Activated CD8-positive, alpha-beta memory T cell treated with anti-CD3 and anti-CD28 coated beads for 4 hours (primary cell): ENCODE measurements at places on chromosomes 5 and 9.

DNA sequence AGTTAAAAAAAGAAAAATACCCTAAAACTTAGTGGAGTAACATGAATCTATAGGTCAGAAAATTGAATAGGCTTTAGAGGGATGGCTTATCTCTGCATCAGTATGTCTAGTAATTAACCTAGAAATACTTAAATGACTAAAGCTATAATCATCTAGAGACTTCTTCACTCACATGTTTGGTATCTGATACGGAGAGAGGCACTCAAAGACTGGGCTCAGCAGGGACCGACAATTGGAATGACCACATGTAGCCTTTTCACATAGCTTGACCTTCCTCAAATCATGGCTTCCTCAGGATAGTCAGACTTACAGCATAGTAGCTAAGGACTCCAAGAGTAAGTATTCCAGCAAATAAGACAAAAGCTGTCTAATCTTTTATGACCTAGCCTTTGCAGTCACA is 105.3 kb upstream of the RORB start:
- DNase-seq = no peak

GRCh38 chr5:71836084-71836483 is 117.0 kb downstream of the CARTPT start:
- DNase-seq = no peak

DNA sequence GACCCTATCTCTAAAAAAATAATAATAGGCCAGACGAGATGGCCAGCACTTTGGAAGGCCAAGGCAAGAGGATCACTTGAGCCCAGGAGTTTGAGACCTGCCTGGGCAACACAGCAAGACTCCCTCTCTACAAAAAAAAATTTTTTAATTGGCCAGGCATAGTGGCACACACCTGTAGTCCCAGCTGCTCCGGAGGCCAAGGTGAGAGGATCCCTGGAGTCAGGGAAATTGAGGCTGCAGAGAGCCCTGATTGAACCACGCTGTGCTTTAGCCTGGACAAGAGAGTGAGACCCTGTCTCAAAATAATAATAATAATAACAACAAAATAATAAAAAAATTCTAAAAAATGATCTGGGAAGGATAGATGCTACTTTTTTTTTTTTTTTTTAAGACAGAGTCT is 1.1 kb upstream of the DYNC2I2 start:
- no peak for DNase-seq

- DNase-seq = no peak
Observed at GRCh38 chr9:128146591-128147120, 2.6 kb upstream of the LCN2 start.

DNA sequence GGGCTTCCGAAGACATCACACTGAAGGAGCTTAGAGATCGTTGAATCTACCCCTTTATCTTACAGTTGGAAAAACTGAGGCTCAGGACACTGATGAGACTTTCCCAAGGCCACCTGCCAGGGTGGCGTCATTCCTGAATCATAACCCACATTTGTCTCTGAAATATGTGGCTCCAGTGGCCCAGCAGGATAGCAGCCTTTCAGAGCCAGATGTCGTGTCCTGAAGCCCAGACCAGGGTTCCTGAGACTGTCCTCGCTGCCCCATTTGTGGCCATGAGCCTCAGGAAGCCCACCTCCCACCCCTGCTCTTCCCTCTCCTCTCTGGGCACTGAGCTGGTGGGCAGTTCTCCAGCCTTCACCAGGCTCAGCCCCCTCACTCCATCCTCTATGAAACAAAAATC is 2.4 kb downstream of the HMCN2 start:
- no peak for DNase-seq

- no peak for DNase-seq
Observed at GRCh38 chr9:35561468-35562261, 43.4 kb upstream of the TESK1 start.

- no peak for DNase-seq
Observed at GRCh38 chr5:6069496-6070185, 308.7 kb downstream of the MED10 start.

GRCh38 chr9:125603478-125604021 is 103.5 kb downstream of the MAPKAP1 start:
- DNase-seq = no peak

GRCh38 chr5:36300927-36301540 is 668 bp downstream of the RANBP3L start:
- no peak for DNase-seq

- DNase-seq = no peak
Observed at GRCh38 chr5:145840458-145841132, 5.5 kb upstream of the PRELID2 start.

GRCh38 chr5:119828541-119828940 is 199.2 kb downstream of the FAM170A start:
- no peak for DNase-seq

- no peak for DNase-seq
Observed at GRCh38 chr5:146707316-146707715, 171.2 kb downstream of the PPP2R2B start.

GRCh38 chr9:4740638-4741364 is at the start of gene AK3:
TSS of gene AK3 (minus strand) at chr9:4741202. CDS start at chr9:4741087, 115 bp downstream.
- DNase-seq = peak; percentile 70

DNA sequence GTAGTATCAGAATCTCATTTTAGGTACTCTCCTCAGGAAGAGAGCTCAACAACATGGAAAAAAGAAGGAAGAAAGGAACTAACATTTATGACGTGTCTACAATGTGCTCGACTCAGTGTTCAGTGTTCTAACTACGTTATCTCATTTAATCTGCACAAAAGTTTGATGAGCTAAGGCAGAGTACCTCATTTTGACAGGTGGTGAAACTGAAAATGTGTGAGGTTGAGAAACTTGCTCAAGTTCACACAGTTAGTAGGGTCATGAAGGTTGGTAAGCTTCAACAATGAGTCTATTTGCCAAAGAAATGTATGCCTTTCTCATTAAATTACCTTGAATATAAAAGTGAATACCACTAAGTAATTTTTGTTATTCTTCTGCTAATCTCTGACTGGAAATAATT is 165.1 kb downstream of the CAAP1 start:
- DNase-seq = no peak

DNA sequence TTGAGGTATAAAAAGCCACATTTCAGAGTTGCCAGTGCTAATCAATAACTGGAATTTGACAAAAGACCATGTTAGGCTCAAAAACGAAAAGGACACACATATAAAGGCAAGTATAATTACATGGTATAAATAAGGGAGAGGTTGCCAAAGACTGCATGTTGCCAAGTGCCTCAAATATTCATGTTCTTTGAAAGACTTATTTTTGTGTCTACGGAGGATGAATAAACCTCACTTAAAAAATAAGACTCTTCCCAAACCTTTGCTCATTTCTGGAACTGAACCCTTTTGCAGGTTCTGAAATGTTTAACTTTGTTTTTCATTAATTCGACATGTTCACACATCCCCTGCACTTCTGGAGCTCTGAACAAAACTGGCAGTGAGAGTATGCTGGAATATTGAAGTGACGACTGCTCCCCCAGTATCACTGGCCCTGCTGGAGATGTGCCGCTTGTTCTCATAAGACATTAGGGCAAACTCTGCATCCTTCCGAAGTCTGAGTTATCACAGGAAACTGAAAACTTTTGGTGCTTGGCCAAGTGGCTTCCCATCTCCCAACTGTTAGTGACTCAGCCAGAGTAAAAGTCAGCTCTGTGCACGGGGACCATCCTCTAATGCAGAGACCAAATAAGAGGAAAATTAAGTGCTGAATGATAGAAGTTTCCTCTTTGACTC is 336.8 kb downstream of the GLIS3 start:
- no peak for DNase-seq

- DNase-seq = no peak
Observed at GRCh38 chr9:111922324-111923013, 25.9 kb downstream of the UGCG start.

DNA sequence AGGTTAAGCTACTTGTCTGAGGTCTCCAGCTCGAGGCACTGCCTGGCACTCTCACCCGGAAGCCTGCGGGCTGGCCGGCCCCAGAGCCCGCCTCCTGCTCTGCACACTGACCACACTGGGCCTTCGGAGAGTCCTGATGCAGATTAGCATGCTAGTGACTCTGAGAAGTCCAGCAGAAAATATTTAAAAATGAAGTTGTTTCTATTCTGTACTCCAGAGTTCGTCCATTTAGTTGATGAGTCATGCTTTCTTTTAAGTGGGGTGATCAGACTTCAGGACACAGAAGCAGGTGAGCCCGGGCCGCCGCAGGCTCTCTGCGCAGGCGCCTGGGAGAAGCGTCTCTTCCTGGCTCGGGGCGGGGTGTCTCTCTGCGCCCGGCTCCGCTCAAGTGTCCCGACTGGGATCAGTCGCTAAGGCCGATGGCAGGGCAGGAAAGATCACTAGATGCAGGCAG is 32.5 kb downstream of the FAM240B start:
- DNase-seq = peak; percentile 3

DNA sequence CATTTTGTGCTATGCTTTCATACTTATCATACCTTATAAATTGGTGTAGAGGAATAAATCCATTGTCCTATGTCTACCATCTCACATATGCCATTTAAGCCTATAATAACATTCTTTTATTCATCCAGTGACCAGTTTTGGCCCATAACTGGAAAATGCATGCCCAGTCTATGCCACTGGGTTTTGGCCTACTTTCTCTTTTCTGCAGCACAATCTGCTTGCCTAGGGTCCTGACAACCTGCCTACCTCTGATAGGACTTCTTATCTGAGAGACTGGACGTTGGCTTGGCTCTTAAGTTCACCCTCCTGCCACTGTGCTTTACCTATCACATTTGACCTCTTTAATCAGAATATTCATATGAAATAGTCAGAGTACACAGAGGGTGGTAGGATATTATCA is 103.0 kb downstream of the PRR16 start:
- no peak for DNase-seq

- no peak for DNase-seq
Observed at GRCh38 chr5:57311251-57311650, 137.4 kb downstream of the GPBP1 start.

DNA sequence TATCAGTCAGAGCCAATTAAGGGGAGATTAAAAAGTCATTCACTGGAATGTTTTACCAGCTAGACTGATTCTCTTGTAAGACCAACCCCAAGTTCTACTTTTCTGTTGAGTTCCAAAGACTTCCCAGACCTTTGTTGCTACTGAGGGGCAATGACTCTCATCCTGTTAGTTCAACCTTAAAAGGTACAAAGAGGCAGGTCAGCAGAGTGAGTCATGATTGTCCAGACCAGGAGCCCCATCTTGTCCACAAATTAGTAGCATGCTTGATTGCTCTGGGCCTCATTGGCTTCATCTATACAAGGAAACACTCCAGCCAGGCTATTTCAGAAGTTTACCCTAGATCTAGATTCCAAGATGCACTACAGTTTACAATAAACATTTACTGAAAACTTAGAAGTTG is 79.9 kb upstream of the IL7R start:
- no peak for DNase-seq

DNA sequence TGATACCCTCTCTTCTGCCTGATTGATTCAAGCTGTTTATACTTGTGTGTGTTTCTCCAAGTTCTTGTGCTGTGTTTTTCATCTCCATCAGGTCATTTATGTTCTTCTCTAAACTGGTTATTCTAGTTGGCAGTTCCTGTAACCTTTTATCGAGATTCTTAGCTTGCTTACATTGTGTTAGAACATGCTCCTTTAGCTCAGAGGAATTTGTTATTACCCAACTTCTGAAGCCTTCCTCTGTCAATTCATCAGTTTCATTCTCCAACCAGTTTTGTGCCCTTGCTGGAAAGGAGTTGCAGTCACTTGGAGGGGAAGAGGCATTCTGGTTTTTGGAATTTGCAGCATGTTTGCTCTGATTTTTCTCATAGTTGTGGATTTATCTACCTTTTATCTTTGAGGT is 126.2 kb upstream of the FTMT start:
- DNase-seq = no peak

GRCh38 chr5:88780736-88781135 is 102.2 kb downstream of the MEF2C start:
- DNase-seq = no peak

DNA sequence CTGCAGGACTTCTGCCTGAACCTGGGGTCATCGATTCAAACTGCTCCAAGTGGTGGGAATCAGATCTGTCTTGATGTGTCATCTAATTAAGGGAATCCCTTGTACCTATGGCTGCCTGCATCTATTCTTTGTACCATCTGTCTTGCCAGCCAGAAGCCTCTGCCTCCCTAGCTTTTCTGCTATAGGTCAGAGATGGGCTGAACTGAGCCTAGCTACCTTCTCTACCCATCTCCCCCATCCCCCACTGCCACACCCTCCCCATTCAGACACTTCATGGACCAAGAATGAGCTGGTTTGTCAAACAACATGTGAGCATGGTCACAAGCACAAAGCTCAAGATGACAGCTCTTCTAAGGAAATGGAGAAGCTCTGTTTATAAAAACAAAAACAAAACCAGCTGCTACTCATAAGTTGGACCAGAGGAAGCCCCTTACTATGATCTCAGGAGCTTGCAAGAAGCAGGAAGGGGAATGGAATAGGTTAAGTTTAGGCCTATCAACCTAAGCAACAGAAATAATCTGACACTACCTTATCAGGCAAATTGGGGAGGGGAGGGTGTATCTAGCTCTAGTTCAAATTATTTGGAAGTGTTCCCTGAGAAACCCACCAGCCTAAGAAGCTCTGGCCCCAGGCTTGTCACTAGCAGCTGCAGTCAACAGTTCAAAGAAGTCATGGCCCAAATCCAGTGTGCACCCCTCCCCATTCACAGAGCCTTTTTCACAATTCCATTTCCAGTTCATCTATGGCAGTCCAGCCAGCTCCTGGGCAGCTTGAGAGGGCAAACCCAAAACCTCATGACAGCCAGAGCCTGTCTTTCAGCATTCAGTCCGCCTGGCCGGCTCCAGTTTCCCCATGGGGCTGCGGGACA is 29.9 kb downstream of the SKP1 start:
- no peak for DNase-seq

GRCh38 chr9:132169672-132170392 is 8.0 kb downstream of the NTNG2 start:
- DNase-seq = peak; percentile 19

DNA sequence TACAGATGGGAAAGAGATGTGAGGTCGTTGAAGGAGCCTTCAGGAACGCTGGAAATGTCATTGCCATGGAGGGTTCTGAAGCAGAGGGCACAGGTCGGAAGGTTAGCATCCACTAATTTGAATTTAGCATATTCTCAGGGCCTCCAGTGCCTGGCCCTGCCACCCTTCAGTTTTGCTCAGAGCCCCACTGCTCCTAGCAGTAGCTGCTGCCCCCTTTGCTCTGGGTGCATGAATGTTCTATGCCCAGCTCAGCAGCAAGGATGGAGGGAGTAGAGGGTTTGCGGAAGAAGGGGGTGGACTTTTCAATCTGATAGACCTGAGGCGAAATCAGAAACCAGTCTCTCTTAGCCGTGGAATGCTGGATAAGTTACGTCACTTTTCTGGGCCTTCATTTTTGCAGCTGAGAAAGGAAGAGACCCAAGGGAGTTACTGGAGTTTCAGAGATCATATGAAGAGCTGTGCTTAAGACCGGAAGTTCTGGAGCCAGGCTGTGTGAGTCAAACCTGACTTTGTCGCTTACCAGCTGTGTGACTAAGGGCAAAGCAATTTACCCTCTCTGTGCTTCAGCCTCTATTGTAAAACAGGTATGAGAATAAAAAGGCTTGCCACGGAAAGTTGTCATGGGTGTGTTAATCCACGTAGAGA is 133.2 kb upstream of the PANK3 start:
- no peak for DNase-seq

- DNase-seq = no peak
Observed at GRCh38 chr9:89464300-89464901, 33.5 kb downstream of the SEMA4D start.
